ENCODE measurements at places on chromosomes 4 and X.

DNA sequence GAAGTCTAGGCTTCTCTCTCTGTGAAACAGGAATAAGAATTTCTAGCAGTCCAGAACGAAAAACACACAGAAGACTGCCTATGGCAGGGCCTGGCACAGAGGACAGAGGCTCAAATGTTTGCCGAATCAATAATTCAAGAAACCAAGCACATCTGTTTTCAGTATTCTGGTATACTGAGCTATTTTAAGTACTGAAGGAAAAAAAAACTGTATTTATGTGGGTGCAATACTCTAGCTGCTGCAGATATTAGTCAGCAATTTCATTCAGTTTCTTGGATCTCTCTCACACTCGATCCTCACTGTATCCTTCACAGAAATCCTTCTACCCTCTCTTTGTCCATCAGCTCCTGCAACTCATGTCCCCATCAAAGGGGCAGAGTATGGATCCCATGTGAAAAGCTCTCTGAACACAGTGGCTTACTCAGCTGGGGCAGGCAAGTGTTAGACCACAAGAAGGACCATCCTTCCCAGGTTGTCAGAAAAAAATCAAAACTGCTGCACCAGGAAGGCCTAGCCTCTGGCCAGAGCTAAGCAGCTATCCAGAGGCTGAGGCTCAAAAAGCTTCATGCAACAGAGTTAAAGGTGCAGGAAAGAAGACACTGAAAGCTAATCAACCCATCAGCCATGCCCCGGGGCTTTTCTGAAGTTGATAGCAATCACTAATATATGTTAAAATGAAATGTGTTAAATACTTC, 9.1 kb upstream of the USO1 start:
- no peak for DNase-seq

GRCh38 chr4:94338681-94339351, 3.8 kb downstream of the HPGDS start:
- no peak for DNase-seq

DNA sequence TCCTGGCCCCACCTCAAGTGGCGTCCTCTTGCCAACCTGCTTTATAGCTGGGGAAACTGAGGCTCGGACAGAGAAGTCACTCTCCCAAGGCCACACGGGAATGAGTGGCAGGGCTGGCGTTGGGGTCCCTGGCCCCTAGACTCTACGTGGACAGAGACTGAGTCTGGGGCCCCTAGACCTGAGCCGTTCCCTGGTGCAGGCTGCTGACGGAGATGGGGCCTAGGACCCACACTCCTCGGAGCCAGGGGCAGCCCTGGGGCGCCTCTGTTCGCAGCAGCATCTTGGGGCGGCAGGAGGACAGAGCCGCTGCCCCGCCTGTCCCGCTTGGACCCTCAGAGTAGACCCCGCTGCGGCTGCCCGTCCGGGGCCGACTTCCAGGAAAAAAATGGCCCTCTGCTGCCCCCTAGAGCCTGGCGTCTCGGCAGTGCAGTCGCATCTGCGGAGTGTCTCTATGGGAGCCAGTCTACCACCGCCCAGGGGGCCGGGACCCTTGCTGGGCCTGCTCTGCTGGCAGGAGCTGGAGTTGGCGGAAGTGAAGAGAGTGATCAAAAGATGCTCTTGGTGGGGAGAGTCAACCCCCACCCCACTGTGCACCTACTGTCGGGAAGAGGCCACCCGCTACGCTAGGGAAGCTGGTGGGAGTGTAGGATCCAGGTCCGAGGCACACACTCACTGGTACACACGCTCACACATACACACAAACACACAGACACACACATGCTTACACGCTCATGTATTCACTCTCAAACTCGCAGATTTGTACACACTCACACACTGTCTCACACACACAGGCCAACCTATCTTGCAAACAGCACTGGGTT, 220.1 kb downstream of the AFAP1 start:
- no peak for DNase-seq

GRCh38 chrX:49063715-49064114, 4.9 kb downstream of the CCDC120 start:
- no peak for DNase-seq

- no peak for DNase-seq
Observed at GRCh38 chr4:74754218-74754617, 40.1 kb downstream of the BTC start.

GRCh38 chrX:68588602-68589371, 58.7 kb upstream of the STARD8 start:
- DNase-seq, result no peak

GRCh38 chr4:73583666-73584065, 36.6 kb downstream of the RASSF6 start:
- DNase-seq, result no peak

- no peak for DNase-seq
Observed at GRCh38 chr4:153900426-153900825, 111.5 kb upstream of the SFRP2 start.

- no peak for DNase-seq
Observed at GRCh38 chrX:43882294-43882681, at the start of gene MAOB. Gene MAOB (minus strand): TSS chrX:43882450. CDS start chrX:43882299, 151 bp downstream.

GRCh38 chrX:11239230-11239629, 54.0 kb upstream of the AMELX start:
- no peak for DNase-seq

DNA sequence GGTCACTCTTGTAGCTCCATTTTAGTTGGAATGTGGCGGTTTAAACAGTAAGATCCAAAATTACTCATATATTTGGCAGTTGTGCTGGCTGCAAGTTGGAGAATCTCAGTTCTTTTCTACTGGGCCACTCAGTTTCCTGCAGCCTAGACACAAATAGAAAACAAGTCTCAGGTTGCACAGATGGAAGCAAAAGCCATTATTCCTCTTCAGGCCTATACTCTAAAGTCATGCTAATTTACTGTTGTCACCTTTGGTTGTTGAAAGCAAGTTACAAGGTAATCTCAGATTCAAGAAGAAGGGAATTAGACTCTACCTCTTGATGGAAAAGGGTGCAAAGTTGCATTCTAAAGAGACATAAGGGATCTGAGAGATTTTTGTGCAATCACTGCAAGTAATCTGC, 345.4 kb downstream of the ADAM29 start:
- no peak for DNase-seq

DNA sequence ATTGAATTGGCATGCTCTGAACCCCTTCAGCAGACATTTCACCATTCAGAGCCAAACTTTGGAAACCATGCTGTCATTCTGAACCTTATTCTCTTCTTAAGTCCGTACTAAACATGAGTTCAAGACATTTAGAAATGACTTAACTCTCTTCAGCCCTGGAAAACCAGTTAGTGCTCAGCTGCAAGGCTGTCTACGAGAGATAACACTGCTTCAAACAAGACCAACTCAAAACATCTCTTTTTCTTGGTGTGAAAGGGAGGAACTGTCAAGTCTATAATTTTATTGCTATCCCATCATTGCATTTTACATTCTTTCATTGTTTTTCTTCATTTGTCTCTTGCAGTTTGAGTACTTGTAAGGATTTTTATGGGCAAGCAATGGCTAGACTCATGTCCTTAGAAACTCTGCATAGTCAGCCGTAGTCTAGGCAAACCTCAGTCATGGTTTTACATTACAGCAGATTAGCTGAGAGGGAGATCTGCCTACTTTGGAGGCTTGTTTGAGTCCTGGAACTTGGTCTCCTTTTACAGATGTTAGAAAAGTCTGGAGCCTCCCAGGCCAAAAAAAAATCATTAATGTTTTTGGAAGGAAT, 120.6 kb upstream of the JADE1 start:
- no peak for DNase-seq

- no peak for DNase-seq
Observed at GRCh38 chr4:107467461-107467860, 252.6 kb downstream of the PAPSS1 start.

DNA sequence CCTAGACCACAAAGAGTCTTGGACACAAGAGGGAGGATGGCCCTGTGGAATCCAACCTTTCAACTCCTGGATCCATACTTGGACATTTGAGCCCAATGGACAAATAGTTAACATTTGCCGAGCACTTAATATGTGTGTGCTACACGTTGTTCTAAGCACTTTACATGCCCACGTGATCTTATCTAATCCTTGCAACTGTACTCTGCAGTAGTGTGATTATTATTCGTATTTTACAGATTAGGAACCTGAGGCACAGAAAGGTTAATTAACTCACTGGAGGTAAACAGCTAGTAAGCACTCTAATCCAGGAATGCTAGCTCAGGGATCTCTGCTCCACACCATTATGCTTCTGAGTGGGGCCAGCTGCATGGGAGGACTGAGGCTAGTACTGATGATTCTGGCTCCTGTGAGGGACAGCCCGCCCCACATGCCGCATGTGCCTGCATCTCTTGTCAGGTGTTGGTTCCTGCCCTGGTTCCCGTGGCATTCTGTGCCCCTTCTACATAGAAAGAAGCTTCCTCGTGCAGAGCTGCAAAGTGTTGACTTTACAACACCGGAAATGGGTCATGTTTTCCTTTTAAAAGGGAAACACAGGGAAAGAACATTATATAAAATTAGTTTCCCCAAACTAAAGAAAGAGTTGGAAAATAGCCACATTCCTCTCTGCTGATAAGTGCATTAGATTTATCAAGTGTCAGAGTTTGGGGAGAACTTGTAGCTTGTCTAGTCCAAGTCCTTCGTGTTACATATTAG, 34.8 kb downstream of the PLAC1 start:
- DNase-seq, result no peak

GRCh38 chr4:71184195-71184781, 154.5 kb upstream of the SLC4A4 start:
- DNase-seq, result peak; percentile 38

- no peak for DNase-seq
Observed at GRCh38 chr4:18881556-18881955, 860.0 kb upstream of the LCORL start.

DNA sequence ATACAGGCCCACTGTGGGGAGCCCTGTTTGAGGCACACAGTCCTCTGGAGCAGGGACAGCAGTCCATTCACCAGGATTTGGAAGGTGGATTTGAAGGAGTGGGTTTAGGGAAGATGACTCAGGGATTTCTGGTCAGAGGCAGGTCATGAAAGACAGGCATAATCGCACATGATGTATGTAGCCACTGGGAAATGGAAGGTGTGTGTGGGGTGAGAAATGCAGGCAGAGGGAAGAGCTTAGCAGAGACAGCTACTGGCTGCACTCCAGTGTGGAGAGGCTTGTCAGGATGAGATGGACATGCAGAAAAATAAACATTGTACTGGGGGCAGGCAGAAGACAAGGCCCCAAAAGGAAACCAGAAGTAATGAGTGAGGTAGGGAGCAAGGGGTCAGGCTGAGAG, 85.2 kb upstream of the STS start:
- DNase-seq, result no peak

DNA sequence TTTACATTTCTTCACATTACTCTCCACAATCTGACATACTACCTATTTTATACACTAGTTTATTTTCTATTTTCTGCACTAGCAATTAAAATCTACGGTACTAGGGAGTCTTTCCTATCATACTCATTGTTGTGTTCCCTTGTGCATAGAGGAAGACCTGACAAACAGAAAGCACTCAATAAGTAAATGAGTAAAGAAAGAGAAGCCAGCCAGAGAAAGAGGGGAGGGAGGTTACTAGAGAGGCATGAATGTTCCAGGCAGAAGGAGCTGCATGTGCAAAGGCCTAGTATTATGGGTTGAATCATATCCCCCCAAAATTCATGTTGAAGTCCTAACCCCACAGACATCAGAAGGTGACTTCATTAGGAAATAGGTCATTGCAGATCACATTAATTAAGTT, 114.0 kb downstream of the ZAR1 start:
- DNase-seq, result no peak

DNA sequence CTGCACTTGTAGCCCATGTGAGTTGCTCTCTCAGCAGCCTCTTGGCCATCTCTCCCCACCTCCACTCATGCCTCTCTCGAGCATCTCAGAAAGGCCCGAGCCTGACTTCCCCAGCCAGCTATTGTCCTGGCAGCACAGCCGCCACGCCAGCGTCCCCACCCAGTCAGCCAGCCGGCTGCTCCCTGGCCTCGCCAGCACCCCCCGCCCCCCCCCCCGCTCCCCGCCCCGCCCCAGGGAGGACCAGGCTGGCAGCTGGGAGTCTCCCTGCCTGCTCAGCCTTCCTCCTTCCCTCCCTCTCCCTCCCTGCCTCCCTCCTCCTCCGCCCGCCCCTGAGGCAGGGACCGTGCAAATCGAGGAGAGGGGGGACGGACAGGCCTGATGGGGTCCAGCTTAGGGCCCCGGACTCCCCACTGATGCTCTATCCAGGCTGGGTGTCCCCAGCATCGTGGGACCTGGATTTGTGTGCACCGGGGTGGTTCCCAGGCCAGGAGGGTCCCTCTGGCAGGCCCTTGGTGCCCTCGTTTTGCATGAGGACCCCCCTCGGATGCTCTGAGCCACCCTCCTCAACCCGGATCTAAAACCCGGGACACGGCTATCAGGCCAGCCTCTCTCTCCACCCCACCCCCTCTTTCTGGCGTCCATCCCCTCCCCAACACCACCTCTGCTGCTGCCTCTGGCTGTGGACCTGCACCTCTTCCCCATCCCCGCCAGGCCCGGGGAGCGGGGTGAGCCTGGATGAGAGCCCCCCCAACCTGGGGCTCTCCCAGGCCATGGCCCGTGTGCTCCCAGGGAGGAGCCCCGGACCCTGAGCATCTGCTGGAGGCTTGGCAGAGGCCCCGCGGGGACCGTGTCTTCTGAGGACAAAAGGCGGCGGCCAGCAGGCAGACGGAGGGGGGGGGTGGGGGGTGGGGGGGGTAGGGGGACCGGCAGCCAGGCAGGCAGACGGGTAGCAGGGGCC, at the start of gene GPR173:
GPR173 (plus strand) TSS at position 621 of the 958 bp plus-strand sequence. CDS start 27,833 bp downstream, outside the sequence.
- peak; percentile 7 for DNase-seq

DNA sequence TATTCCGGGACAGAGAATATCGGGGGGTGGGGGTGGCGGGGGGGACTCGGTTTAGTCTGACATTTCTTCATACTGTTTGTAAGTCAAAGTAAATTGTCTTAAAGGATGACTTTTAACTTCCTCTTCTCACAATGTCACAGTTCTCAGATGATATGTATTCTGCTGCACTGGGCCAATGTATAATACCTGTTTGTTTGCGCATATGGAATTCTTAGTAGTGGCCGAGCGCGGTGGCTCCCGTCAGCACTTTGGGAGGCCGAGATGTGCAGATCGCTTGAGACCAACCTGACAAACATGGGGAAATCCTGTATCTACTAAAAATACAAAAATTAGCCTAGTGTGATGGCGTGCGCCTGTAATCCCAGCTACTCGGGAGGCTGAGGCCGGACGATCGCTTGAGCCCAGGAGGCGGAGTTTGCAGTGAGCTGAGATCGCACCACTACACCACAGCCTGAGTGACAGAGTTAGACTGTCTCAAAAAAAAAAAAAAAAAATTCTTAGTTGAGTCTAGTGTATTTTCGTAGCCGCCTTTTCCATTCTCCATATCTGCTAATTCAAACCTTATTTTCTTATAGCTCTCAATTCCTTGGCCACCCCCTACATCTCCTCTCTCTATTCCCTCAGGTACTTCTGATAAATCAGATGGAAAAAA, 851 bp downstream of the POLR2B start:
- DNase-seq, result no peak

DNA sequence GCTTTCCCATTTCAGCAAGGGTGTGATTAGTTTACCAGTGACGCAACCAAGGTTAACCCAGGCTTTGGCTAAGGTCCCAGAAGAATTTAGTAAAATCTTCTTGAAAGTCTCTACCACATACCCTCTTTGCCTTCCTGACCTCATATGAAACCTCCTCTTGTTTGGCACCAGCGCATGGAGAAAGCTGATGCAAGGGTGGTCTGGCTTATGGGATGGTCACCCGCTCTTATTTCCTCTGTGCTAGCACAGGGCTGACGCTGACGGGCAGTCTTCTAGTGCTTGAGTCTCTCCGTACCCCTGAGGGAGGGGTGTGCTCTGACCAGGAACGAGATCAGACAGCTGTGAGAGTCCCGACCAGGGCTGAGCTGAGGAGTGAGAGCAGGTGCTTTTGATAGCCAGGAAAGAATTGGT, 137.6 kb downstream of the TENM3 start:
- DNase-seq, result no peak

GRCh38 chrX:131441033-131441432, 102.8 kb upstream of the OR13H1 start:
- DNase-seq, result no peak

GRCh38 chr4:5976921-5977320, 41.3 kb downstream of the C4orf50 start:
- DNase-seq, result no peak
